NCI-H1092 treated with DMSO at 0.1 percent for 48 hours (cell line): ENCODE measurements at places on chromosomes 4 and X.
A peak's percentile ranks its signal among the peaks of the same experiment; 100 is the strongest.

DNA sequence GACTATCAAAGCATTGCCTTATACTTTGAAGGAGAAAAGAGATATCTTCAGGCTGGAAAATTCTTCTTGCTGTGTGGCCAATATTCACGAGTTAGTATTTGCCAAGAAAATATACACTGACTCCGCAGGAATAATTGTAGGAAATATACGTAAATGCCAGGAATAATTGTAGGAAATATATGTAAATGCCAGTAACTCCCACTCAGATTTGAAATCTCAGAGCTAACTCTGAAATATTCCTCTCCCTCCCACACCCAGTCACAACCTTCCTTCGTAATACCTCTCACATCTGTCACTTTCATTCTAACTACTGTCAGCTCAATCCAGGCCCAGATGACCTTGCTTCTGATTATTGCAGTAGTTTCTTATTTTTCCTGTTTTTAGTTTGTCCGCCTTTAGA, 73.5 kb downstream of the WDR19 start:
- DNase-seq = no peak

DNA sequence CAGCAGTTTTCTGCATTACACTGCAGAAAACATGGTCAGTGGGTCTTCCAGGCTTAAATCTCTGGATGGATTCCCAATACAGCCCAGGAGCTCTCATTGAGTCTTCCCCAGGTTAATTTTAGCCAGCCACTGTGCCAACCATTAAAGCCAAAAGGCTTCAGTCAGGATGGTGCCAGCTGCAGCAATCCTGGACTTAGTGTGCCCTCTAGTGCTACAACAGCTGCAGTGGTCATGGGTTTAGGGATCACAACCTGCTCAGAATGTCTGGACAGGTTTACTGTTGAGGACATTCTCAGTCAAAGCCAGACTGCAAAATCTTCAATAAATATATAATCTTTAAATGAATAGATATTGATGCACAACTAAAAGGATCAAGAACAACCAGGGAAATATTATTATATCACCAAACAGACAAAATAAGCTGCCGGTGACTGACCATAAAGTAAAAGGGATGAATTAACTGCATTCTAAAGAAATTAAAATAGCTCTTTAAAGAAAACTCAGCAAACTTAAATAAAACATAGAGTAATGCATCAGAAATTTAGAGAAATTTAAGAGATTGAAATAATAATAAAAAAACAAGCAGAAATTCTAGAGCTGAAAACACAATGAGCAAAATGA, 639.9 kb downstream of the SPOCK3 start:
- peak; percentile 62 for DNase-seq

DNA sequence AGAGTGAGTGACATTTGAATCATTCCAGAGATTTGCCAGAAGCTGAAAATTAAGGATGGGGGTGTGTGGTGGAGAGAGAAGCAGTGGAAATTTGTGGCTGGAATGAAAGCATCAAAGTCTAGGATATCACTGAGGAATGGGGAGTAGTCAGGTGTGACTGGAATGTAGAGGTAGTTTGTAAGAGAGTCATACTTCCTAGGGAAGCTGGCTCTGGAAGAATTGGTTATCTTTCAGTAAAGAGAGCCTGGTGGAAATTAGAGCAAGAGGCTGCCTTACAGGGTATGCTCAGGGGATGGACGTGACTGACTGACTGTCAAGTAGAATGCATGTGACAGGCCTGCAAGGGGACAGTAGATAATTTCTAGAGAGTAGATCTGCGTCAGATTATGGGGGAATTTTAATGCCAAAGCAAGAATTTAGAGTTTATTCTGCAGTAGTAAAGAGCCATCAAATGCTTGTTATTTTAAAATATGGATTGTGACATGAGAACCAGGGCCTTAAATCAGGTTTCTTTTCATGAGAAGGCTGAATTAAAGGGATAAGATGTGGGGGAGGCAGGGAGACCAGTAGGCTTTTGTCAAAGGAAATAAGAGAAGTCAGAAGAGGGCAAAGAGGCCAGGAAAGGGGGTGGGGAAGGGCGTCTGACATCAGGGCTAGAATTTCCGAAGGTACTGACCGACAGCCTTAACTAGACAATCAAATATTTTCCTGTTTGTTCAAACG, 109.9 kb downstream of the AFF1 start:
- no peak for DNase-seq

GRCh38 chr4:85522836-85523235, 47.9 kb downstream of the ARHGAP24 start:
- DNase-seq = no peak

GRCh38 chr4:87033902-87034301, 99.1 kb downstream of the AFF1 start:
- no peak for DNase-seq

DNA sequence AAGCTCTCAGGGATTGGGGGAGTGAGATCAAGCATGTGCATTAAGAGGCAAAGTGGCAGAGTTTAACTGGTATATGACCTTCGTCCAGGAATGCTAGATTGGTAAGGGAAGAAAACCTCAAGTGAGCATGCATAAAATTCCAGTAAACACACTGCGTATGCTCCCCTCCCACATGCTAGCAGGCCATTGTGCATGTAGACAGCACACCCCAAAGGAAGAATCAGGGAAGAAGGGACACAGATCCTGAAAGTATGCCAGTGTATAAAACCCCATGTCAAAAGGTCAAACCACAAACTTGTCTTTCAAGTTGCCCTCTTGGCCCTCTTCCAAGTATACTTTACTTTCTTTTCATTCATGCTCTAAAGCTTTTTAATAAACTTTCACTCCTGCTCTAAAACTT, 405.2 kb upstream of the CNKSR2 start:
- DNase-seq = no peak

- no peak for DNase-seq
Observed at GRCh38 chrX:1181170-1181569, 31.3 kb downstream of the CRLF2 start.
